ENCODE measurements at places on chromosomes 13 and 19.

DNA sequence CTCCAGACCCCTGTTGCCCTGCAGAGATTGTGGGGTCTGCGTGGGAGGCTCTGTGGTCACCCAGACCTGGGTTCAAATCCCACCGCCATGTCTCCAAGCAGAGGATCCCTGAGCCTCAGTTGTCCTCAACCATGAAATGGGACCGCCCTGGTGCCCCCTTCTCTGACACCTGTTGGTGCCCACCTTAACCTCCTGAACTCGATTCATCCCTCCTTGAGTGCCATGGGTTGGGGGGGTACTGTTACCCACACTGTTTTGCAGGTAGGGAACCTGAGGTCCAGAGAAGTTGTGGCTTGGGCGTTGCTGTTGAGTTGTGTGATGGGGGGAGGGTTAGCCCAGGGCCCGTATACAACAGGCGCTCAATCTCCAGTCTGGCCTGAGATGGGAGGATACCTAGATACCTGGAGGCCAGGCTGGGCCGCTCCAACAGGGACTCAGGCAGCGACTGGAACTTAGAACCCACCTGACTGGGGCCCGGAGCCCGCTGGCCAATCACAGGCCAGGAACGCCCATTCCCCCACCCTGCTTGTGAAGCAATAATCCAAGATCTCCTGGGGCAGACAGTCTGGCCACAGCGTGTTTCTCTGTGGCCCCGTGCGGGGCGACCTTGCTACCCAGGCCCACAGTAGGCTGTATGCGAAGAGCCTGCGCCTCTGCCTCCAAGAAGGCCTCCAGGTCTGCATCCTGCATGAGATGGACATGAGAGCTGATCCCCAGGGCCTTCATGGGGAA lies 2.8 kb downstream of the ARID3A start:
- no peak for DNase-seq

DNA sequence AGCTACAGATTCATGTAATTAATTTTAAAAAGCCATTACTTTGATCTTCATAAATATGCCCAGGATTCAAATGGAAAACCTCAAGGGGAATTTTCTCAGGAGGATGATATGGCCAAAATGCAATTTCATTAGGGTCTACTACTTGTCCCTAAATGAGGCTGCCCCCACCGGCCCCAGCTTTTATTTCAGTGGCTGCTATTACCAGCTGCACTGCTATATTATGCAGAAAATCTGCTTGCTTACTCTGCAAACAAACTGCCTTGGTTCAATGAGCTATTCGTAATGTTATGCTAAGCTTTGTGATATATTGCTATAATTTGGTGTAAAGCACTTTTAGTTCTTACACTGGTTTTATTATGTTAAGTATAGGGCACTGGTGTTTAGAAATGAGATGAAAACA lies 137.3 kb upstream of the TMTC4 start:
- no peak for DNase-seq

DNA sequence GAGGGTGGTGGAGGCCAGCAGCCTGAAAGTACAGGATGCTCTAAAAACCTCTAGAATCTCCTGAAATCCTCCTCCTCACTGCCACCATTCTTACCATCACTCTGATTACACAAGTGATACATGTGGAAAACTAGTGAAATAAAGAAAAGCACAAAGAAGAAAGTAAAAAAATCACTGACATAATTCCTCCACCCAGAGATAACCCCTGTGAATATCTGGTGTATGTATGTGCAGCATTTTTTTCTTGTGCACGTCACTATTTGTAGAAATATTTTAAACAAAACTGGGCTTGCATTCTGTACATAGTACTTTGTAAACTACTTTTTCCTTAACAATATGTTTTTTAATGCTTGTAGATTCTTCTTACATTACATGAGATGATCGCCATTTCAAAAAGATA lies 73.2 kb downstream of the CDADC1 start:
- DNase-seq: no peak

DNA sequence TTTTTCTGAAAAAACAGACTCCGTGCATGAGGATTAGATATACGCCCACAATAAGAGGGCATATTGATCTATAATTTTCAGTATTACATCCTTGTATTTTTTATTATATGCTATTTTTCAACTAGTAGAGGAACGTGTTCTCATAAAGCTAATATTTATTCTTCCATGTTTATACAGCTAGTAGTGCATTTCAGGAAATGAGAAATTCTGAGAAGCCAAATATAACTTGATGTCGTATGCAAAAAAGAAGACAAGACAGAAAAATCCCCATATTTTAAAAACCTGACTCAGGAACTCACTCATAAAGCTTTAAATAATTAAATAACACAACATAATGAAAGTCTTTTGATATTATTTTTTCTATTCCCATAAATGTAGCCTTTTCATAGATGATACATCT lies 308.6 kb downstream of the ENOX1 start:
- no peak for DNase-seq

- DNase-seq: no peak
Measured at GRCh38 chr19:29841209-29841558, 29.4 kb downstream of the CCNE1 start.

Measured in left hindlimb (tissue), 1 donor.